Cerebellar nuclear complex (tissue), 1 donor: ENCODE measurements at places on chromosomes 6 and 20.

DNA sequence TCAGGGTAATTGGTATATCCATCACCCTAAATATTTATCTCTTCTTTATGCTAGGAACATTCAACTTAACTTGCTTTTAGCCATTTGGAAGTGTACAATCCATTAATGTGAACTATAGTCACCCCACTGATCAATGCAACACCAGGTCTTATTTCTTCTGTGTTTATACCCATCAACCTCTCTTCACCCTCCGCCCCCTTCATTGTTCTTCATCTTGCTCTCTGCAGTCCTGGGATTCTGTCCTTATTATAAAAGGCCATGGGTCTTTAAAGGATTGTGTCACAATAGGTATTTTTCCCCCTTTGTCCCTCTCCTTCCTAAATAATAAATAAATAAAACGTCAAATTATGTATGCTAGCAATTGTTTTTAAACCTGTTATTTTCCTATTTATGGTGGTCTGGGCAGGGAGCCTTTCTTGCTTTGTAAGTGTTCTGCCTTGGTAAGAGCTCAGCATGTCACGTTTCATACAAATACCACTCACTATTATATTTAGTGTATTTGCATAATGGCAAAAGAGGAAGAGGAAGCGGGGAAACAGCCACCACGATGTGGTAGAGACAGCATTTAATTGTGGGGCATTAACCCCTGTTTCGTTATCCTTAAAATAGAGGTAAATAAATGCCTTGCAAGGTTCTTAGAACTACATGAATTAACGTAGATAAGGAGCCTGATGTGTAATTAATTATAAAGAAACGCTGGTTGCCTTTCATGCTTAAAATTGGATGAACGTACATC is 1.9 kb downstream of the ABRACL start:
- DNase-seq: no peak

DNA sequence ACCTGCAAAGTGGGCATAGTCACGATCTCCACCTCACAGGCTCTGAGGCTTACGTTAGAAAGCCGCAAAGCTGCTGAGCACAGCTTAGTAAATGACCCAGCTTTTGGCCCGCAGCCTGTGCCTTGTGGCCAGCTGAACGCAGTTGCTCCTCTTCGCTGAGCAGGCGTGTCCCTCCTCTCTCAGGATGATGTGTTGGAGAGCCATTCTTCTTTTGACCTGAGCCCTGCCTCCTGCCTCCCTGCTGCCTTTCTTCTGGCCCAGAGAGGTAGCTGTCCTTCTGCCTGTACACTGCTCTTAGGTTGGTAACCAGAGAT is 47.6 kb upstream of the MYL9 start:
- DNase-seq: no peak

DNA sequence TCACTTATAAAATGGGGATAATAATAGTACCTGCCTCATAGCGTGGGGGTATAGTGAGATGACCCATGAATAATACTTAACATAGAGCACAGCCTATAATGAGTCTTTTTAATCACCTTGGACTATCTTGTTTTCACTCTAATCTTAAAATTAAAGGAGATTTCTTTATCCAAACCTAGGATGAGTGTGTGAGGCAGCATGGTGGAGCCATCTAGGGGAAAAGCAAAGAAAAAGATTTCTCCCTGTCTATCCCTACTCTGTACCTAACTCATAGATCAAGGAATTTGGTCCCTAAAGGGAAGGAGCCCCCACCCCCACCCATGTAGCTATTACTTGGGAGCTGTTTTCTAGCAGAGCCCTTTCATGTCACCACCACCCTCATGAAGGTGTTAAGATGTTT is 45.2 kb upstream of the PAK5 start:
- DNase-seq: no peak

GRCh38 chr6:42131531-42131930 is 10.9 kb downstream of the C6orf132 start:
- no peak for DNase-seq

- DNase-seq: no peak
Observed at GRCh38 chr6:107767637-107768036, 56.5 kb downstream of the SCML4 start.

- no peak for DNase-seq
Observed at GRCh38 chr6:169624785-169625184, 77.0 kb downstream of the WDR27 start.

DNA sequence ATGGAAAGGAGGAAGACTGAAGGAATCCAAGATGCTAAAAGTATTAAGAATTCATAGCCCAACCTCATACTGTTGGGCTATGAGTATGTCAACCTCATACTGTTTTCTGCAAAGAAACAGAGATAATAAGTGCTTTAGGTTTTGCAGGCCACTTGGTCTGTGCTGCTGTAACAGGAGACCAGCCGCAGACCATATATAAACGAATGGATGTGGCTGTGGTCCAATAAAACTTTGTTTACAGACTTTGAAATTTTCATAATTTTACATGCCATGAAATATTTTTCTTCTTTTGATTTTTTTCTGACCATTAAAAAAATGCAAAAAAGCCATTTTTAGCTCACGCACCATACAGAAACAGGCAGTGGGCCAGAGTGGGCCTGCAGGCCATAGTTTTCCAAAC is 13.7 kb upstream of the THBD start:
- DNase-seq: no peak

DNA sequence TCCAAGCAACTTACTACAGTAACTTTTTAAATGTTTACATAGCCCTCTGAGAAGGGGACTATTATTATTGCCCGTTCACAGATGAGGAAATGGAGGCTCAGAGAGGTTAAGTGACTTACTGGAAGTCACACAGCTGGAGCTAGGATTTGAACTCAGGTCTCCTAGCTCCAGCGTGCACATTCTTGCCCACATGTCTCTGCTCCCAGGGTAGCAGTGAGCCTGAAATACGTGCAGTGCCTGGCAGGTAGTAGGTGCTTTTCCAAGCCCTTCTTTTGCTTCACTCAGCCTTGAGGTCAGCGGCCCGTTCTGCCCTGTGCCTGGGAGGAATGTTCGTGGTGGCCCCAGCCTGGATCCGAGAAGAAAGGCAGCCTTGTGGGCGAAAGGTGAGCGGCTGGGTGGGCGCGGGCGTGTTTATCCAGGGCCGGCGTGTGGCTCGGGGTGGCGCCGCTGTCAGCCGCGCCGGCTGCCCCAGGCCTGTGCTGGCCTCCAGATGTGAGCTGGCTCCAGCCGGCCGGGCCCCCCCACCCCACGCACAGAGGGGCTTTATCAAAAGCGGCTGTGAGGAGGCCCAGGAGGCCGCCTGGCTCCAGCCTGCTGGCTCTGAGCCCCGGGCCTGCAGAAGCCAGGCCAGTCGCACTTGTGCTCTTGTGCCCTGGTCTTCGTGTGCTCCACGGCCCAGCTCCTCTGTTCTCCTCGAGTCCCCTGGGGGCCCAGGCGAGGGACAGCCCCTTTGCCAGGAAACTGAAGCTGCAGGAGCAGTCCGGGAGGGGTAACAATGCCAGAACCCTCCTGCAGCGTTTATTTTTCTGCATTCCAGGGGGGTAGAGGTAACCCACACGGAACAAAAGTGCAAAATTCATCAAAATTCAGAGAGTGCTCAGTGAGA is 58.1 kb downstream of the UBE2V1 start:
- DNase-seq: no peak

DNA sequence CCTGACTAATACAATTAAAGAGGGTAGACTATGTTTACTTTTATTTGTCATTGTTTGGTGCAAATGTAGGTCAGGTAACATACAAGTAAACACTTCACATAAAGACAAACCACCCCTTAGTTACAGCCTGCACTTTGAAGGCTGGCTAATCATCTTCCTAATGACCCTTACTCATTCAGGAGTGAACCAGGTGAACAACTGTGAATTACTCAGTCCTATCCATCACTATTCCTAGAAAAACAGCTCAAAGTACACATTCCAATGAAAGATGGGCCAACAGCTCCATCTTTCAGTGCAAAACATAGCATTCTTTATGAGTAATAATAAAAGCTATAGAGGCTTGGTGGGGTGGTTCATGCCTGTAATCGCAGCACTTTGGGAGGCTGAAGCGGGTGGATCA is 78.2 kb downstream of the FRK start:
- DNase-seq: no peak

GRCh38 chr6:124029567-124029966 is 225.9 kb downstream of the NKAIN2 start:
- DNase-seq: no peak
